Heart left ventricle (tissue), 16 donors: ENCODE measurements at places on chromosomes 16 and 17.

DNA sequence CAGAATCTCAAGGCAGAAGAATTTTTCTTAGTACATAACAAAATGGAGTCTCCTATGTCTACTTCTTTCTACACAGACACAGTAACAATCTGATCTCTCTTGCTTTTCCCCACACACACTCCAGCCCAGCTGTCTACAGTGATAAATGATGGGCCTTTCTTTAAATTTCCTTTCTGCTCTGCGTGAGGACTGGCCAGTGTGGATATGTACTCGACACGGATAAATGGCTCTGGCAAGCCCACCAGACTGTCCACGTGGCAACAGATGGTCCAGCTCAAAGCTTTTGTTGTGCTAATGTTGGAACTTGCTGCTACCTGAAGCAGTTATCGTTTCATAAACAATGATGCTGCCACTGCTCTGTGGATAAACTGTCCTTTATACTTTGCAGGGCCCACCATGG lies 410.7 kb downstream of the TMEM114 start:
- no peak for DNase-seq

DNA sequence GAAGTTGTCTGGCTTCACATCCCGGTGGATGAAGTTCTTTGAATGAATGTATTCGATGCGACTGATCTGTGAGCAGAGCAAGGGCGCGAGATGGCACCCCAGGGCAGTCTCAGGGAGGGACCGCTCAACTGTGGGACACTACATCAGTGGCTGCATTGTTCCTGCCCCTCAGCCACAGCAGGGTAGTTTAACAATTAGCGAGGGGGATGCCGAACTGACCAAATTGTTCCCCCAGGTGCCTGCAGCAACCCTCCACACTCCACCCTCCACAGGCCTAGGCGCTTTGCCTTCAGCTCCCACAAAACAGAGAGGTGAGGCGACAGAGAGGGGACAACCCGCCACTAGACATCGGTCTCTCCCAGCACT lies 20.3 kb downstream of the CSNK1D start:
- no peak for DNase-seq

DNA sequence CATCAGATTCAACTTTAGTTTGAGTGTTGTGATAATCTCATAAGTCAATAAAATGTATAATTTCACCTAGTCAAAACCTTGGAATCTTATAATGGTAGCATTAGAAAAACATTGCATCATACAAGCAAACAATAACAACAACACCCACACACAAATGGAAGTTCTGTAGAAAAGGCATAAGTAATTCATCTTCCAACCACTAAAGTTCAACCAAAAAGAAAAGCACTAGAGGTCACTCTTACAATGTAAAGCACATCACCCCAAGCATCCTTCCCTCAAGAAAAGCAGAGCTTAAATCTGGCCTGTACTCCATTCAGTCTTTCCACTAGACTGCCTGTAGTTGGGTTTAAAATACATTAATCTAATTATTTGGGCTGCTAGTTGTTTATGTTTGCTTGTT lies 1.8 kb downstream of the CNTNAP4 start:
- DNase-seq, result no peak

DNA sequence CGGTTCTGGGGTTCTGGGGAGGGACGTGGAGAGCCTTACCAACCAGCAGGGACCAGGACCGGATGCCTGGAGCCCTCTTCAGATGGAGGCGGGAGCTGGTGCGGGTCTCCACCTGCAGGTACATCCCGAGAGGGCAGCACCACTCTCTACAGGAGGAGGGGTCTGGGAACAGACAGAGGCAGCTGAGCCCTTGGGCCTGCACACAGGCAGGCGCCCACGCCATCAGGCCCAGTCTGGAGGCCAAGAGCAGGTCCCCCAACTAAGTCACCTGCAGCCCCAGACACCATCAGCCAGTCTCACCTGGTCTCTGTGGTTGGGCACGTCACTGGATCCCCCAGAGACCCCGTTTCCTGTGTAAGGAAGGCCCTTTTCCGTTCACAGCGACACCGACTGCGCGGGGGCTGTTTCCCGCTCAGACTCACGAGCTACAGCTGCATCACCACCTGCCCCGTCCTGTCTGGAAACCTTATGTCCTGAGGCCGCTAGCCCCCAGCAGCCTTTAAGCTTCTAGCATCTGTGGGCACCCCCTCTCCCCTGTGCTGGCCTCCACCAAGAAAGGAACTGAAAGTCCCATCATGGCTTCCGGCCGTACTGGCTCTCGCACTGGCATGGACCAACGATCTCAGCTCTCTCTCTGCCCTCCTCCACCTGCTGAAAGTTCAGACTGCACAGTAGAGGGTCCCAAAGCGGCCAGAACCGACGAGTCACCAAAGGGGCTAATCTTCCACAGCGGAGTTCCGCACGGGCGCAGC lies 1.2 kb downstream of the CYBC1 start:
- no peak for DNase-seq

DNA sequence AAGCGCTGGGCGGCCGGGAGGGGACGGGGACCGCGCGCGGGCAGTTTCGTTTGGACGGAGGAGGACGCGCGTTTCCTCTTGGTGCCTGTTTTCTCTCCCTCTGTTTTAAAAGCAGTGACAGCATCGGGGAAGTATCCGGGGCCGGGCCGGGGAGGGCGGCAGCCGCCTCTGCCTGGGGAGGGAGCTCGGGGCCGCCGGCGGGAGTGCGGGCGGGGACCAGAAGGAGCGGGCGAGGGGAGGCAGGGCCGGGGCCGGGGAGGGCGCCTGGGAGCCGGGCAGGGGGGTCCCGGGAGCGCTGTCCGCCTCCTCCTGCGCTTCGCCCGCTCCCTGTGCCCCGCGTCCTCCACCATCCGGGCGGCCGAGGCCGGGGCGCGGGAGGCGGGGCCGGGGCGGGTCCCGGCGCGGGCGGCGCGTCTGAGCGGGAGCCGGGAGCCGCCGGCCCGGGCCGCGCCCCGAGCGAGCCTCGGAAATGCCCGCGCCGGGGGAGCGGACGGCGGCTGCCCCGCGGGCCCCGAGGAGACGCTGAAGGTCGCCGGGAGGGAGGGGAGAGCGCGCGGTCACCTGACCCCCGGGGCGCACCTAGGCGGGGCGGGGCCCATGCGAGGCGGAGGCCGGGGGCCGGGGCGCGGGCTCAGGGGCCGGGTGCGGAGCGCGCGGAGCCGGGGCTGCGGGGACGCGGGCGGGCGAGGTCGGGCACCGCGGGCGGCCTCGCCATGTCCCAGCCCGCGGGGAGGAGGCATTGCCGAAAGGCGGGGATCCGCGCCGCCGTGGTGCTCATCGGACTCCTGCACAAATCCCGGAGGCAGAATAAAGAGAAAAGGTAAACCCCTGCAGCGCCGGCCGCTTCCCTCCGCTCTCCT lies 57.3 kb downstream of the RAP1GAP2 start:
- peak; percentile 72 for DNase-seq

DNA sequence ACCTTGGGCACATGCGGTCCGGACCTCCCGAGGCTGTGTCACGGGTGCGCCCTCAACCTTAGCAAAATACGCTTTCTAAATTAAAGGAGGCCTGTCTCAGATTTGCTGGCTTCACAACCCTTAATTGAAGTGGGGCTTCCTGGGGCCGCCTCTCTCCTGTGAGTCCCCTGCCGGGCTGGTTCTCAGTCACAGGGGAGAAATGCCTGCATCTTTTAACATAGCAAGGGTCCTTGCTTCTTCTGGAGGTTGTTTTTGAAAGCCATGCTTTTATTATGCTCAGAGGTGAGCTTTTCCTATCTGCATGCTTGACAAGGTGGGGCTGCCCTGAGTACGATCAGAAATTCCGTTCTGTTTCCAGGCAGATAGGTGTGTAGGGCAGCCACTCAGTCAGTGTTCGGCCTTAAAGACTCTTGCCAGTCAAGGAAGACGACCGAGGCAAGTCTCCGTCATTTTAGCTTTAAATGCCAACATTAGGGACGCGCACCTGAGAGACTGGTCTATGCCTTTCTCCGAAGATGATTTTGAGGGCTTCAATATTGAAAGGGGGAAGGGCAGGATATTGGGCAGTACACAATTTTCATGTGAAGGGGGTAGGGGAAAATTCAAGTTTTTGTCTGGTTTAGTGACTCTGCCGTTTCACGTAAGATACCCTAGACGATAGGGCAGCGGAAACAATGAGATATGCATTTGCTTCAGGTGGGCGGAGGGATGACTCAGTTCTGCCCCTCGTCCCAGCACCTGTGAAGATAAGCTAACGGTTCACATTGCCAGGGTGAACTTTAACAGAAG lies 5.5 kb upstream of the SLC7A5 start:
- DNase-seq, result no peak

GRCh38 chr16:15487336-15488284 lies 53.2 kb downstream of the BMERB1 start:
- DNase-seq, result no peak

- no peak for DNase-seq
These were observed 1.3 kb downstream of the RAB37 start for GRCh38 chr17:74738051-74738996.

DNA sequence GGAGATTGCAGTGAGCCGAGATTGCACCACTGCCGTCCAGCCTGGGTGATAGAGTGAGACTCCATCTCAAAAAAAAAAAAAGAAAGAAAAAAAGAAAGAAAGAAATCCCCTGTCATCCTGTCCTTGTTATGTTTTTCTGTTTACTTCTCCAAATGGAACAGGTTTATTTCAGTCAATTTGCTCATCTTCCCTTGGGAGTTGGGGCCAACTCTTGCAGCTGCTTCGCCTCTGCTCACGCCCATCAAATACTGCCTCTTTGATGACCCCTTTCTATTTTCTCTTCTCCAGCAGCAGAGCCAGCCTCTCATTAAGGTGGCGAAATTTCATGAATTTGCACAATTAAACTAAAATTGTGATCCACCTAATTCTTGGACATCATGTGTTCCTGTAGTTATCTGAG lies 173.4 kb downstream of the ZNF18 start:
- DNase-seq, result no peak

DNA sequence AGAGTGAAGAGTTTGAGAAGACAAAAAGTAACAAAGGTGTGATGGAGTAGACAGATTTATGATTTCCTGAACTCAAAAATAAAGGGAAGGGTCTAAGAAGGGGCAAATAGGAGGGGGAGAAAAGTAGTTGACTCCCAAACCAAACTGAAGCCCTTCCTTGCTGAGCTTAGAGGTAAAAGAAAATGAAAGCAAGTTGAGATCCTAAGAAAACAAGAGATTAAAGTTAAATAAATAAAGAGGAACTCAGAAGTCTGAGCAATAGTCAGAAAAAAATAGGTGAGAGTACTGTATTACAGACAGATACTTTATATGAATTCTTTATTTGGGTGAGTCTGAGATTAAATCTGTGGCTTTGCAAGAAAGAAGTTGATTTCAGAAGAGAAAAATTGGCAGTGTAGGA lies 3.3 kb upstream of the PSMD12 start:
- no peak for DNase-seq

DNA sequence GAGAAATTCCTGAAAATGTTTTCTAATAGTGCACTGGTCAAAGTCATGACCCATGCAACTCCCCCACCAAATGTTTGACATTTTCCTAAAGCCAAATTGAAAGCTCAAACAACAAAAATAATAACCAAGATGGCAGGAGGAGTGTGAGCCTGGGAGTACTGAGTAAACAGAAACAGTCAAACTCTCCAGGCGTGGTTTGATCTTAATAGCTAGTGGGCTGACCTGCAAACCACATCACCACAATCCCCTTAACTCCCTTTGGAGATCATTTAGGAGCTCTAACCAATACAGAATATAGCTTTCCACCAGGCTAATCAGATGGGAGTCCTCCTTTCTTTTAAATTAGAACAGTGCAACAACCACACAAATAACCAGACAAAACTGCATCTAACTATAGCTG lies 19.2 kb upstream of the MEIOC start:
- no peak for DNase-seq

DNA sequence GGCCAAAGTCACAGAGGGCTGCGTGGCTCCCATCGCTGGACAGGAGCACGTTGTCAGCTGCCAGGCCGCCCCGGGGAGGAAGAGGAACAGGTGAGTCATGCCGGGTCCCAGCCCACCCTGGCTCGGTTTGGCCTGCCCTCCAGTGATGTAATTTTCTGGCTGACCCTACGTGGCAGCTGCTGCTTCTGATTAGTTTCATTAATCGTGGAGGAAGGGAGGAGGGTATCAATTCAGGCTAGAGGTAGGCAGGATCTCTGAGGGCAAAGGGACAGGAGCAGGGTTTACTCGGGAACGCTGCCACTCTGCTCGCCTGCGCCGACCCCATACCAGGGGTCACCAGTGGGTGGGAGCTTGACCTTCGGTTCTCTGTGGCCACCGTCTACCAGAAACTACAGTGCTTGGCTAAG lies 11.7 kb upstream of the SPATA32 start:
- DNase-seq, result no peak

DNA sequence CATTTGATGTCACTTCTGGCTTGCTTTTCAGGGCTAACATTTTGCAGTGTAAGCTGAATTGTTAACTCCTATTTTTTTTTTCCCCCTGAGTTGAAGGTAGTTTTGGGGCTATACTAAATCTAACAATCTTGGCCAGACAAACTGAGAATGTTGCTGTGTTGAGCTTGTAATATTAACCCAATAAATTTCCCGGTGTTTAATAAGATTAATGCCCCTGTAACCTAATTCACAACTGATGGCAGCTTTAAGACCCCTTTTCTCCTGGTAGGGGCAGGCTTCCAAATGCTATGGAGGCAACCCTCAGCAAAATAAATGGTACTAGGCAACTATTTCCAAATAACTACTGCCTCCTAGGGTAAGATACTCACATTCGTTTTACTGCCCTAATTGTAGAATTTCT lies 549.6 kb upstream of the KIF2B start:
- DNase-seq, result no peak

DNA sequence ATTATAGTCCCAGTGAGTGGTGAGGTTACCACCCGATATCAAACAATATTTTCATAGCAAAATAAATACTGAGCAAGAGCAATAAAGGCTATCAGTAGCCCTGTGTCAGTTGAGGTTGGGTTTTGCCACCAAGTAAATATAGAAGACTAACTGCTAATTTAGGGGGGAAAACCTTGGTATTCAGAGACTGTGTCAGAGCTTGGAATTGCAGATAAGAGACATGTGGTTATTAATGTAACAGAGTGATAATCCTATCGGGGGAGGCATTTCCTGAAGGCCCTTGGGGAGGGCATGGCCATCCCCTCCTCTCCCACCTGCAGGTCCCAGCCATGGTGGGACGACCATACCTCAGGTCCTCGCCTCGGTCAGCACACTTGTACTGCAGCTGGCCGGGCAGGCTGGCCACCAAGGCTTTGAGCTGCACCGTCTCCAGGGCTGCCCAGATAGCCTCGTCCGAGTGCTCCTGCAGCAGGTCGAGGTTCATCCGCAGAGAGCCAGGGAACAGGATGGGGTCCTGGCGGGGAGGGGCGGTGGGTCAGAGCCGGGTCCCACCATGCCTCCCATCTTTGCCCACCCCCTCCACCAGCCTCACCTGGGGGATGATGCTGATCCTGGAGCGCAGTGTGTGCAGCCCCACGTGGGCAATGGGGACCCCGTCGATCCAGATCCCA lies 68.9 kb downstream of the ABCC6 start:
- no peak for DNase-seq
